Fibroblast of villous mesenchyme (primary cell): ENCODE measurements at places on chromosomes 7 and 10. TPM values are rescaled to one million over a fixed set of nuclear protein-coding genes. Genes with fewer than 3 reads are reported as not detected.

DNA sequence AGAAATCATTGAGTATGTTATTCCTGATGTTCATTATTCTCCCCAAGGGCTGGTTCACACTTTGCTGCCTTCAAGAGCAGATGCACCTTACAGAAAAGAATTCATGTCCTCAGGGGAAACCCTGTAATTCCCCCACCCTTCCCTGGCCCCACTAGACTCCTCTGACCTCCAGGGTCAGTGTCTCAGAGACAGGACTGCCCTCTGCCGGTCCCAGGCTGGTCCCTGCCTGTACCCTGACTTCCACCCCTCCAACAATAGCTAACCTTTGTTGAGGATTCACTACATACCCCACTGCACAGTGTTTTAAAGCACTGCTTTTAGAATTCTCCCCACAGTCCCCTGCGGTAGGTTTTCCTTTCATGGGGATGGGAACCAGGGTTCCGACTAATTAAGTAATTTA is 4.4 kb upstream of the SEPHS1 start:
- no peak for DNase-seq

- no peak for DNase-seq
These were observed 27.0 kb downstream of the CDK6 start for GRCh38 chr7:92809397-92809759.

- peak; percentile 4 for DNase-seq
These were observed 222.0 kb downstream of the LRRN3 start for GRCh38 chr7:111312966-111313365.

PRPS1L1 gene
- not detected in 2 replicates for total RNA-seq

TLL2 gene
- under 0.01 TPM in 1 of 2 replicates, not detected in the other for total RNA-seq

- no peak for DNase-seq
These were observed 97.2 kb upstream of the INSYN2A start for GRCh38 chr10:127293640-127294039.

DNA sequence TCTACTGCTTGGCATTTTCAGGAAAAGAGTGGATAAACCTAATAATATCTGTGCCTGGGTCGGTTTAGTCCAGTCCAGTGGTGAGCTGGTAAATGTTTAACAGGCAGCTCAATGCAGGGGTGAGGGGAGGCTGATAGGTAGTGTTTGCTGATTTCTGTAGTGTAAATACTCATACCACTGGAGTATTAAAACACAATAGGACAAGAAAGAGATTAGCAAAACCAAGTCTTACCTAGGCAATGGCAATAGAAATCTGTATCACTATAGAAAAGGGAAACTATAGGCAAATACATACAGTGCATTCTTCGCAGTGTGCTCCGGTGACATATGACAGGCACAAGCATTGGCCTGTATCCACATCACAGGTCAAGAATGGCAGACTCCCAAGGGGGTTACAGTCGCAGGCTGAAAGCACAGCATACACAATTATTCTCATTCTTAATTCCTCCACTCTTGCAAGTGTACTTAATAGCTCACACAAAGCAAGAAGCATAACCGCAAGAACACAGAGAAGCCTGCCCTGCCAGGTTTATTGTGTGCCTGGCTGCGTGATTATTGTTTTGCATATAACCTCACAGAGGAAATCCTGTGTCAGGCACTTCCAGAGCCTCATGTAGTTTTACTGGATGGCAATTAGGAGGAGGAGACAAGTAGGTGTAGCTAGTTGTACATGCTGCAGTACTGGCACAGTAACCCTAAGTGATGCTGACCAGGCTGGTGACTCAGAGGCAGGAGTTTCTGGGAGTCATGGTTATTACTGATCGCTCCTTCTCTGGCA is 35.0 kb downstream of the LAMB4 start:
- DNase-seq: peak; percentile 96

VAX1 gene
- not detected in 2 replicates for total RNA-seq

DNA sequence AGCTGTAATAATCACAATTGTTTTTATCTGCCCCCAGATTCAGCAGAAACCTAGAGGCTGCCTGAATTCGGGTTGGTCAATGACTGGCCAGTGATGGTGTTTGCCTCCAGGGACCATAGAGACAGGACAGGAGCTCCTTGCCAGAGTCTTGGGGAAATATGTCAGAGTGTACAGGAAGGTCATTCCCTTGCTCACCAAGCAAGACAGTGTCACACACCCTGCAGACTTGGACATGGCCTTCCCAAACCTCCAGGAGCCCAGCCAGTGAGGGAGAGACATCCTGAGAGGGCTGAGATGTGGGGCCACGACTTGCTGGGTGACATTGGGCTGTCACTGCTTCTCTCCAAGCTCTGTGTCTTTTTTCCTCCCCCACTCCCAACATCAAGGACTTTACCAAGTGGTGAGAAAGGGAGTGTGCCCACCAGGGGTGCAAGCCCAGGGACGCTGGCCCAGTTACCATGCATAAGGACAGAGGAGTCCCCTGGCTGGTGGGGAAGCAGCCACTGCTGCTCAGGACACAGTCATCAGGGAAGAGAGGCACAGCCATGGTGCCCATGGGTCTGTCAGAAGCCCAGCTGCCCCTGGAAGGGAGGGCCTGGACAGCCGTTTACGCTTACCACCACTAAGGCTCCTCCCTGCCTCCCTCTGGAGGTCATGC is 25.3 kb upstream of the C10orf53 start:
- DNase-seq: no peak
